ENCODE measurements at places on chromosomes 16 and 17.
A peak's percentile ranks its signal among the peaks of the same experiment; 100 is the strongest.

- DNase-seq = peak; percentile 22
Observed at GRCh38 chr17:80890196-80890920, 101.3 kb upstream of the CHMP6 start.

- no peak for DNase-seq
Observed at GRCh38 chr17:2892305-2892971, 96.2 kb downstream of the RAP1GAP2 start.

- DNase-seq = no peak
Observed at GRCh38 chr17:55160501-55160900, 104.3 kb upstream of the HLF start.

DNA sequence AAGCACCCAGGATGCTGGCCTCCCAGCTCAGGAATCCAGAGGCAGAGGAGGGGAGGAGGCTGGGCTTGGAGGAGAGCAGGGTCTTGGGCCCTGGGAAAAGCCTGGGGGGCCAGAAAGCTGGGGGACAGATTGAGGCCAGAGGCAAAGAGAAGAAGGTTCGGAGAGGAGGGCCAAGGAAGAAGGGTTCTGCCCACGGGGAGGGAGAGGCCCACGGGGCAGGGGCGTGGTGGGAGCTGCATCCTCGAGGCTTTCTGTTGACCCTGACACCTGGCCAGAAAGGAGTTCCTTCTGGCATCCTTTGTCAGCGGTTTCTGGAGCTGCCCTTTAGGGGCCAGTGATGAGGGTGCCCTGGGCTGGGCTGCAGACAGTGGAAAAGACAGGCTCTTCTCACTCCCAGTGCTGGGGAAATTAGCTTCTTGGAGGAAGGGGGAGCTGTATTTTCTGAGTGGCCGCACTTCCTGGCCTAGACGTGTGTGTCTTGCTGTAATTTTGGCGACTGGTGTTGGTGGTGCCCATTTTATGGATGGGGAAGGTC is 308.7 kb downstream of the SEC14L1 start:
- no peak for DNase-seq

DNA sequence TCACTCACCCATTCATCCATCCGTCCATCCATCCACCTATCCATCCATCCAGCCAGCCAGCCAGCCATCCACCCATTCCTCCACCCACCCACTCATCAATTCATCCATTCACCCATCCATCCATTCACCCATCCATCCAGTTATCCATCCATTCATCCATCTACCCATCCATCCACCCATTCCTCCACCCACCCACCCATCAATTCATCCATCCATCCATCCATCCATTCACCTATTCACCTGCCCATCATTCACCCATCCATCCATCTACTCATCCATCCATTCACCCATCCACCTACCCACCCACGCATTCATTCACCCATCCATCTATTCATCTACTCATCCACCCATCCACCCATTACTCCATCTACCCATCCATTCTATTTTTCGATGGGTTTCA is 43.6 kb upstream of the JPH3 start:
- DNase-seq = no peak

DNA sequence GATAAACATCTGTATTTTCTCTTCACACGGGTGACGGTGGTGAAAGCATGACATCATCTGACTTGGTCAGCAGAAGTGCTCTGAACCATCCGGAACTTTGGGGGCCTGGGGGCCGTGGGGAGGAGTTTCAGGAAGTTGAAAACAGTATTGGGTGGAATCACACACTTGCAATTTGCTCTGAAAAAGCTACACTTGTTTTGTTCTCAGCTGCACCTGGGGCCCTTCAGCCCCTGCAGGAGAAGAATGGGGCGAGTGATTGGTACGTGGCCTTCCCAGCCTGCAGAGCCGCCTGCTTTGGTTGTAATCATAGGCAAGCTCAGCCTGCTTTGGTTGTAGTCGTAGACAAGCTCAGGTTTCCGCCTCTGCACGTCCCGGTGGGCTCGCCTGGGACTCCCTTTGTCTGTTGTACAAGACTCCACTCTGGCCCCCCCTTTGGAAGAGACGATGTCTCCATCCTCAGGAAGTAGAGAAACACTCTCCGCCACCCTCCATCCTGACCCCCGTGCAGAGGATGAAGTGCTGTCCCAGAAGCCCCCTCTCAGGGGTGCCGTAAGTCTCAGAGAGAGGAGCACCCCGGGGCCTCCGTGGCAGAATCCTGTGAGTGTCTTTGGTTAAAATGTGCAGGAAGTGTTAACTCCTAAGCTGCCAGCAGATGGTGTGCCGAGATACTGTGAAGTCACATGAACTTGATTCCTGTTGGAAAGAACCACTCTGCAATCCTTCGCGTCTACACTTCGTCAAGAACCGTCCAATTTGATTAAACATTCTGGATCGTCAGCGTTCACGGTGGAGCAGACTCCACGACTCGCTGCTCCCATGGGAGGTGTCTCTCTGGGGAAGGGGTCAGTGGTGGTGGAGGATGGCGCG is 5.4 kb downstream of the BANP start:
- DNase-seq = peak; percentile 76

- no peak for DNase-seq
Observed at GRCh38 chr17:6539871-6540270, 16.5 kb downstream of the PITPNM3 start.
